SHP77 (cell line): ENCODE measurements at places on chromosomes 3 and 15.

DNA sequence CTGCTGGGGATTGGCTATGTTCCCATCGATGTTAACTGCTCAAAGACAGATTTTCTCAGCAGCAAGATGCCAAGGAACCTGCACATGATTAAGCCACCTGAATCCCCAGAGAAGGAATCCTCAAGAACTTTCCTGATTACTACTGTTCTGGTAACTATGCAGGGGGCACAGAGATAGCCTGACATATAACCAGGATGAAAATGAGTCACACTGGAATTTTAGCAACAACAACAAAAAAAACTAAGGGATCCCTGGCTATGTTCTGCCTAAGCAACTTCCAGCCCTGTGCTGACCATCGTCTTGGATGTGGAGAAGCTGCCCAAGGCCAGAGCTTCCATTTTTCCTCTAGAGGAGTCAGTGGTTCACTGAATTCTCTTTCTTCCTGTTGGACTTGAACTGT is 13.8 kb downstream of the RIOX2 start:
- DNase-seq, result no peak

DNA sequence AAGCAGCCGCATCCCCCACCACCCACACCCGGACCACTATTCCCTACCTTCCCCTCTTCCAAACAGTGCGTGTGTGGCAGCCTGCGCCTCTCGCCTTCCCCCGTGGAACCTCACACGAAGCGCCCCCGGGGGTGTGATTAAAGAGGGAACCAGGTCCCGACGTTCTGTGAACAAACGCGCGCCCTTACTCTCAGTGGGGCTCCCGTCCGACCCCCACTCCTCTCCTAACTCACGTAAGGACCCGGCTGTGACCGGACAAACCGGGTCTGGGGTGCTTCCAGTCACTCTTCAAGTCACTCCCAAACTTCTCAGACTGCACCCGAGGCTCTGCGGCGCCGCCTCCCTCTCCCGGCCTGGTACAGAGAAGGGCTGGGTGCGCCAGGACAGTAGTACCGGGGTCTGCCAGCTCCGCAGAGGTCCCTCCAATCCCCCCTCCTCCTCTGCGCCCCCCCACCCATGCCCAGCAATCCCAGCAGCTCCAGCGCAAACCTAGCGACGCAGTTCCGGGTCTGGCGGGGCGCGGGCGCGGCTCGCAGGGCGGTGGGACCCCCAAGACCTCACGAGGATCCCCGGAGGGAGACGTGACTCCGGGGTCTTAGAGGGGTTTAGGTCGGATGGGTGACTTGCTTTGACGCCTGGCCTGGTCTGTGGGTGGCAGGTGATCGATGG is 574 bp downstream of the DUOXA1 start:
- no peak for DNase-seq

DNA sequence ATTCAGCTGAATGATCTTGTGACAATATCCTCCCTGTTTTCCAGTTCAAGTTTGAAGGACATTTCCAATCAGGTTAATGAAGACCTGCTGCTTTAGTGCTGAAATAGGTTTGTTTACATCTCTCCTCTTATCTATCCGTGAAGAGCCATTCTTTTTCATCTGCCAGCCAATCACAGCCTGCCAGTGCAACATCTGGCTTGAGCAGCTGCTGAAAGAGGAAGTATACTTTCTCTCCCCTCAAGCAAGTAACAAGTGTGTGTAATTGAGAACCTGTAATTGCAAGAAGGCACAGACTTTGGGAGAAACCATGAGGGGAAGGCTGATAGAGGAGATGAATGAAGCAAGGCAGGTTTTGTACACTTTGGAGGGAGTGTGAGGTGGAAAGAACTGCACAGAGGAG is 404.3 kb downstream of the AGBL1 start:
- no peak for DNase-seq

DNA sequence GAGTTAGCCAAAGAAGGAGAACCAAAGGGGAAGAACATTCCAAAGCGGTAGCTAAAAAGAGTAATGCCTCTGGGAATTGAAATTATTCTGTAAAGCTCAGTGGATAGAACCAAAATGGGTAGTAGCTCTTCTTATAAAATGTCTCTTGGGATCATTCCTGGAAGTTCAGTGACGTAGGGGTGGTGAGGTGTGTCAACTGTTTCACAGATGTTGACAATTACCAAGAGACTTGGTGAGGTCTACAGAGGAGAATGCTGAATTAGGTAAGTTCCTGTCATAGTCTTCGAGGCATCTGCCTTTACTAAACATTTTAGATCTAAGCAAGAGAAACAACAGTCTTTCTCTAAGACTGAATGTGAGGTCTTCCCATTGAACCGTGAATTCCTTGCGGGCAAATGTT is 67.8 kb downstream of the TPRG1 start:
- DNase-seq, result no peak

DNA sequence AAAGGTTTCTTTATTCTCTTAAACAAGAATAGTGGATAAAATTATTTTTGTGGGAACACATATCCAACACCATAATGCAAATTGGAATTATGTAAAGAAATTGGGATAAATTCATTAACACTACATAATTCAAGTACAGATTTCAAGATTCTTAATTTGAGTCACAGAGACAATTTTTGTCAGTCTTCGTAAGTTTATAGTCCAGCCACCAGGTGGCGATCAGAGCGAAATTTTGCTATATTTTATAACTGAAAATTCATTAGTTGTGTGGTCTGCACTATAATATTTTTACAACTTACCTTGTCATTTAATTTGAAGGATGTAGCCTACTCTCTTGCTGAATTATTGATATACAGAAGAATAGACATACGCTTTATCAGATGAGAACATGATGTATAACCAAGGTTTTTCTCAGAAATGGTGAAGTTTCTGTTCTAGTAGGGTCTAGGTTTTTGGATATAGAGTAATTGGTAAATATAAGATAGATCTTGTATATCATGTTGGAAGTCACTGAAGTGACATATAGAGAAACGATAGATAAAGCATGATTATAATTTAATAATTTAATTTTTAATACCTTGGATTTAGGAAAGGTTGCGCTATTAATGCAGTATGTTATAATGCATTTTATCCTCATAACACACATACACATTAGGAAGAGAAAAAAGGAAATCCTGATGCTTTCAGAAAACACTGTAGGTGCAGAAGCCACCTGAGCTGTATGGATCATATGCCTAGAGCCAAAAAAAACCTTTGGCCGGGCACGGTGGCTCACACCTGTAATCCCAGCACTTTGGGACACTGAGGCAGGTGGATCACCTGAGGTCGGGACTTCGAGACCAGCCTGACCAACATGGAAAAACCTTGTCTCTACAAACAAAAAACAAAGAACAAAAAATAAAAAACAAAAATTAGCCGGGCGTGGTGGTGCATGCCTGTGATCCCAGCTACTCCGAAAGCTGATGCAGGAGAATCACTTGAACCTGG is 31.7 kb downstream of the PLSCR4 start:
- DNase-seq, result no peak

GRCh38 chr15:50880206-50880605 is 28.3 kb upstream of the AP4E1 start:
- no peak for DNase-seq

DNA sequence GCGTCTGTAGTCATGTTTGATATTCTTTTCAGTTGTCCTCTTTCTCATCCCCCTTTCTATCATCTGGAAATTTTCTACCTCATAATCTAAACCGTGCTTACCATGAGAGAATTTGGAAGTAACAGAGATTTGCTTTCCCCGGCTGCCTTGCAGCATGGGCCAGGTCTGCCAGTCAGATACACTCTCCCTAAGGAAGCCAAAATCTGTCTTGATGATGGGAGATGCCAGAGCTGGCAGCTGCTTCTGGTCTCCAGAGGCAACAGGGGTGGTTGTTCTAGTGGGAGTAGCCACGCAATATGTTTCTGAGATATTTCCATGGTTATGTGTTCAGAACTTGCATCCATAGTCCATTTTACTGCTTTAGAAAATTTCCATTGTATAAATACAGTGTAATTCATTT is 218.9 kb upstream of the RORA start:
- no peak for DNase-seq

DNA sequence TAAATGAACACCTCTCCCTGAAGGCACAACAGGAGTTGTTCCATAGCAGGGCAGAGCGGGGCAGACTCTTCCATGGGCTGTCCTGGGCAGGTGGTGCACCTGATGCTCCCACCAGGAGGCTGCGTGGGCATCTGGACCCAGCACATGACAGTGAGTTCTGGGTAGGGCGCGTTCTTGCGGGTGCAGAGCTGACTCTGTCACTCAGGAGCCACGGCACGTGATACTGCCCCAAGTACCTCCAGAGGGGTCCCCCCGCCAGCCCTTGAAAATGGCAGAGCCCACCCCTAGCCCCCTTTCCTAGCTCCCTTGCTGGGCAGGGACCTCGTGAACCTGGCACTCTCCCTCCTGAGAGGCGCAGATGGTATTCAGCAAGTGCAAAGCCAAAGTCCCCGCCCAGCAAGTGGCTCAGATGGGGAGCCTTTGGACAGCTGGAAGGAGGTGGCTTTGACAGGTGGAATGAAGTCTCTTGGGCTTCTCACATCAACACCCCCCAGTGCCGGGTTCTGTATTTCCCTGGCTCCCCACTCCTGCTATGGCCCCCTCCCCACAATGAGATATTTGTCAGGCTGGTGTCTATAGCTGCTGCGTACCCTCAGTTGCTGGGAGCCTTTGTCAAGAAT is 172.1 kb downstream of the TBC1D2B start:
- no peak for DNase-seq

DNA sequence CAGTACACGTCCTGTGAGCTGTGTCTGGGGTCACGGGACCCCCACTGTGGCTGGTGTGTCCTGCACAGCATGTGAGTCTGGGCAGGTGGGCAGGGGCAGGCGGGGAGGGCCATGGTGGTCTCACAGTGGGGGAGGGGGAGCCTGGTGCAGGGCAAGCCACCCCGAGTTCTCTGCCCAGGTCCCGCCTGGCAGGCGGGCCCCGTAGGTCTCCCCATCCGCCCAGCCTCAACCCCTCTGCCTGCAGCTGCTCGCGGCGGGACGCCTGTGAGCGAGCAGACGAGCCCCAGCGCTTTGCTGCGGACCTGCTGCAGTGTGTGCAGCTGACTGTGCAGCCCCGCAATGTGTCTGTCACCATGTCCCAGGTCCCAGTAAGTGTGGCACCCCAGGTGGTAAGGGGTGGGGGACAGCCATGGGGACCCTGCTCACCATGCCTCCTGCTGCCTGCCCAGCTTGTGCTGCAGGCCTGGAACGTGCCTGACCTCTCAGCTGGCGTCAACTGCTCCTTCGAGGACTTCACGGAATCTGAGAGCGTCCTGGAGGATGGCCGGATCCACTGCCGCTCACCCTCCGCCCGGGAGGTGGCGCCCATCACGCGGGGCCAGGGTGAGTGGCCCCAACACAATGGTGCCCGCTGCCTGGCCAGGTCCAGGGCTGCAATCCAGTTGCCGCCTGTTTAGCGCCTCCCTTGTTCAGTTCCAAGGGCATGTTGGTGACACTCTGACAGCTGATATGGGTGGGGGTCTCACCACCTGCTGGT is 21.9 kb downstream of the PLXNA1 start:
- no peak for DNase-seq

DNA sequence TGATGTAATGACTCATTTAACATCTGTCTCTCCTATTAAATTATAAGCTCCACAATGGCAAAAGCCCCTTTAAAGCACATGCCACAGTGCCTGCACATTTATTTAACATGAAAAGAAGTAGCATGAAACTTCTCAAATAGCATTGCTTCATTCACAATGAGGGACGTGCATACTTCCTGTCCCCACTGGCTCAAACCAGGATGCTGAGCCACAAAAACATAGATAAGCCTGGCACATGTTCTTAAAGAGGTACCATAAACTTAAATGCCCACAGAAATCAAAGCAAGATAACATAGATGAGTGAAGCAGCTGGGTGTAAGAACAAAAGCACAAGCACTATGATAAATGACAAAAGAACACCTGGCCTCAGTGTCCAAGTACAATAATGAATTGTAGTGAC is 3.8 kb downstream of the TP53BP1 start:
- DNase-seq, result no peak

DNA sequence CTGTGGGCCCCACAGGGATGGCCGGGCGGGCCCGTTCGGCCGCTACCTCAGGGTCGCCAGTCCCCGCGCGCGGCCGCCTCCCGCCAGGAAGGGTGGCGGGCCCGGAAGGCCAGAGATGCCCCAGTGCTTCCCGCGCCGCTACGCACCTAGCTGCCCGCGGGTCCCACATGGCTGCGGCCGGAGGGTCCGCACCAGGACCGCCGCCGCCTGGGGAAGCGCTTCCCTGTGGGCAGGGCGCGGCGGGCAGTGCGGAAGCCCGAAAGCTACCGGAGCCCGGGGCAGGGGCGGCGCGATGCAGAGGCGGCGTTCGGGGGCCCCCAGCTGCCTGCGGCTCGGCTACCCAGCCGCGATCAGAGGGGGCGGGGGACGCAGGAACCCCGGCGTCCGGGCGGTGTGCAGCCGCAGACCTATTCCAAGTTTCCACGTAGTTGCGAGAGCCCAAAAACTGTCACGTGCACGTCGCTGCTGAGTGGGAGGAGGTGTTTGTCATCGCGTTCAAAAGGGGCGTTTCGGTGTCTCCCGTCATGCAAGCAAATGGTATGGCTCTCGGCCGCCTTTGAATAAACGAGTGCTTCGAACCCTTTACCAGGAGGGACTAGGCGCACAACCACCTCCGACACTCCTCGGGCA is at the start of gene TRANK1:
TRANK1 (minus strand) TSS at position 414 of the 630 bp plus-strand sequence; CDS start at position 169, 245 bp downstream.
- no peak for DNase-seq

DNA sequence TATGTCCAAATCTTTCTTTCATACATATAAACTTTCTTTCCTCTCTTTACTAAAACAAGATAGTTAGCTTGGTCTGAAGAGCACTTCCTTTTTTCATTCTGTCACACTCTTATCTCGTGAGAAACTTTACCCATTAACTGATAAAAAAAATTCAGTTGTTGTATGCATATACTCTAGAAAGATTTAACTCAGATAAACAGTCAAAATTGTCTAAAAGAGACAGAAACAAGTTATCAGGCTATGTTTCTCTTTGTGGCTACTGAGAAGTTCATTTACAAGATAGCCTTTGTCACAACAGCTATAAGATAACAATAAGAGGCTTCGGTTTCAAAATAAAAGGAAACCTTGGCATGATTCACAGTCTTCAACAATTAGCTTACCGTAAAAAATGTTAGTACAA is 235.7 kb upstream of the ATP10A start:
- no peak for DNase-seq

GRCh38 chr3:47057212-47057671 is 77.8 kb downstream of the NBEAL2 start:
- no peak for DNase-seq

- DNase-seq, result no peak
These were observed 58.0 kb upstream of the CRTC3 start for GRCh38 chr15:90471769-90472168.

DNA sequence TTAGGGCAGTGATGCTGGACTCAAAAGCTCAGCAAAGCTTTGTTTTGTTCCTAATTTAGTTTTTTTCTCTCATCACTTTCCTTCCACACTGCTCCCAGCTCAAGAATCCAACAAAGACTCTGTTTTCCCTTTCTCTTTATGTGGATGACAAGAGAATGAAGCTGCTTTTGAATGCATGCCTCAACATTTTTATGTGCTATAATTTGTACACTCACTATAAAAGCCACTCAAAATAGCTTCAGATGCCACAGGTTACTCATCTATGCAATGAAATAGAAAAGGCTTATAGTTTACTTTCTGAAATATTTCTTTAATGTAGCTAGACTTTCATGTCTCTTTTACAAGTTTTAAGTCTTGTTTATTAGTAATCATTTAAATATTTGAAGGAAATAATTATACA is 714.9 kb downstream of the OTOL1 start:
- no peak for DNase-seq
